ENCODE measurements at places on chromosomes 12 and 14. TPM values are rescaled to one million over a fixed set of nuclear protein-coding genes. Genes with fewer than 3 reads are reported as not detected.

OR10P1 gene
- not detected for total RNA-seq

NOS1 gene
- total RNA-seq = 1.7 TPM

NINJ2 gene
- 1.7 TPM for total RNA-seq

TSPAN19 gene
- not detected for total RNA-seq

IQSEC3 gene
- total RNA-seq = 1.5 TPM

ACOT6 gene
- not detected for total RNA-seq

Measured in urinary bladder (tissue), 4 donors.